ENCODE measurements at places on chromosomes 11 and 22. TPM values are rescaled to one million over a fixed set of nuclear protein-coding genes. Genes with fewer than 3 reads are reported as not detected.

The BARX2 gene
- total RNA-seq, result not detected

The PGM2L1 gene
- total RNA-seq, result 15.3 TPM

The USP47 gene
- 23.4 TPM for total RNA-seq

The FGF3 gene
- not detected for total RNA-seq
